ENCODE measurements at places on chromosomes 12 and 14.

DNA sequence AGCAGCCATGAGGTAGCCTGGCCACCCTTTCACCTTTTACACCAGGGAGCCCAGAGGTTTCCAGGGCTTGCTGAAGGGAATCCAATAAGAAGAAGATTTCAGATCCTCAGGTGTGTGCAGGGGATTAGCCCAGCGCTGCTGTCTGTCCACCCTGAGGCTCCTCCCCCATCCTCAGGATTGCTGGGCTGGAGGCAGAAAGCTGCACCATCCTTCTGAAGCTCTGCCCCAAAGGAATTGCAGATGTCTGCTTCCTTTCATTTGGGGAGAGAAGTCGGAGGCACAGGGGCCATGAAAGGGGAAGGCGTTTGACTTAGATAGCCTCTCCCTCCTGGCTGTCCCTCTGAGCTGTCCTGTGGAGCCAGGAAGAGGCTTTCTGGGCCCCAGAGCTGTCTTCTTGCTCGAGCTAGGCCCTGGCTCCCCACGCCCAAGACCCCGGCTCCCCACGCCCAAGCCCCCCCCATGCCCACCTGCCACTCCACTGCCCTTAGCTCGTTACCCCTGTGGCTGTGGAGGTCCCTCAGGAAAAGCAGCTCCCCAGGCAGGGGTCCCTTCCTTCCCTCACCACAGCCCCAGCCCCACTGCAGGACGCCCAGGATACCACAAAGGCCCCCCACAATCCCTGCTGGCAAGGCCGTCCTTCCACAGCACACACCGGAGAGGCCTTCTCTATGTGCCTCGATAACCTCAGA is 359.0 kb downstream of the CACNA1C start:
- DNase-seq = no peak

GRCh38 chr12:111034886-111035577 is 114.7 kb upstream of the MYL2 start:
- no peak for DNase-seq

- no peak for DNase-seq
Observed at GRCh38 chr12:111011999-111012600, 91.7 kb upstream of the MYL2 start.

GRCh38 chr12:27573972-27574371 is 50.0 kb downstream of the PPFIBP1 start:
- DNase-seq = no peak

- no peak for DNase-seq
Observed at GRCh38 chr14:74347097-74347794, 1.0 kb upstream of the VRTN start.

DNA sequence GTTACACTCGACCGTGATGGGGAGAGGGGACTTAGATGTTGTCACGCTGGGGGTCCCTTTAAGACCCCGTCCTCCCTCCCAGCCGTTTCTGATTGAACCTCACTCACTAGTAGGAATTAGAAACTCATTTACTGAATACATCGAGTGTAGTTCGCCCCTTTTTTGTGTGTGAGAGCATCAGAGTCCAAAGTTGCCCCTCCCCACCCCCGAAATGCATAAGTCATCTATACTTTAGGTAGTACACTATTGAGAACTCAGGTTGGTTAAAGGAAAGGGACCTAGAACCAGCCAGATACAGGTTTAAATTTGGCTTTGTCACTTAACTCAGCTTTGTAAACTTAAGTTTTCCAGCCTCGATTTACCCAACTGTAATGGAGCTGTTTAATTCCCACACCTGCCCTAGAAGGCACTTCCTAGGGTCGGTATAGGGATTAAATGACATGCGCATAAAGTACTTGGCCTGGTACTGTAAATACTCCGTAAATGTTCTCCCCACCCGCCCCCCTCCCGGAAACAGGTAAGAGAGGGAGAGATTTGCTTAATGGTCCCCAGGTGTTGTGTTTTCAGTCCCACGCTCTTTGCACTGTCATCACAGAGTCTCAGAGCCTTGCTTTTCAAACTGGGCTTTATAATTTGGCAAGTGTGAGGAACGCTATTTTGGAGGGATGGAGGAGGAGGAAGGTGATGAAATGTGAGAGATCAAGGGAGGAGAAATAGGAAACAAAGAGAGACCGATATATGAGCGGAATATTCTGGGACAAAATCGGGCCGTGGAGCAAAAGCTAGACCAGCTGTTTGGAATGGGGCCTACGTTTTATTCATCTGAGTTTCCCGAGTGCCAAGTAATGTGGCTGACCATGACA is 897 bp downstream of the SUDS3 start:
- no peak for DNase-seq

DNA sequence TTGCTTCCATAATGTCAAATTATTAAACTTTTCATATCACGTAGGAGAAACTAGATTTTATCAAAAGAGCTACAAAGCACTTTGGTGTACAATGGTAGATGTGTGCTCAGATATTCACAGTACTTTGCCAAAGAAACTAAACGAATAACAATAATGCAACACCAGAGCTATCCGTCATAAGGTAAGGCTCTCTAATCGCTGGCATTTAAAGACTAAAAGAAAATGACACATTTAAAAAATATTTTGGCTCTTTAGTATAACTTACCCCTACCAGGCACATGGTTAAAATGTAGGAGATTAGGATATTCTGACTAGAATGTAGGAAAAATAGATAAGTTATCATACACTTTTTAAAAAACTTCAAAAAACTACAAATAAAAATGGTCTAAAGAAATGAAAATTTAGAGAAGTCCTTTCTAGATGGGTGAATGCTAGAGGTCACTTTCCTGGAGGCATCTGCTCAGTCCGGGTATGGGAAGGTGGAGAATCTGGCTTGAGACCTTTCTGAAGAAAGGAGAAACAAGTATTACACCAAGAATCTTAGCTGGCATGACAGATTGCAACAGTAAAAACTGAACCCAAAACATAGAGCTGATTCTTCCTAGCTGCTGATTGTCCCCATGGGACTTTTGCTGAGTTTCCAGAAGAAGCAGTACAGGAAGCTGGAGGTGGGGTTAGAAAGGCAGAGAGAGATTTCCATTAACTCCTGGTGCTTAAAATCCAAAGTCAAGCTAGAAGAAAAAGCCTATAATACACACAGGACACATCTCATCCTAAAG is 67.9 kb downstream of the FAR2 start:
- DNase-seq = no peak

- DNase-seq = no peak
Observed at GRCh38 chr12:96075560-96075959, 40.2 kb upstream of the LTA4H start.

- no peak for DNase-seq
Observed at GRCh38 chr14:22836301-22837113, at the start of gene MMP14. Gene MMP14, plus strand, starts transcription at chr14:22836585. Its CDS starts 233 bp downstream, at chr14:22836818.

DNA sequence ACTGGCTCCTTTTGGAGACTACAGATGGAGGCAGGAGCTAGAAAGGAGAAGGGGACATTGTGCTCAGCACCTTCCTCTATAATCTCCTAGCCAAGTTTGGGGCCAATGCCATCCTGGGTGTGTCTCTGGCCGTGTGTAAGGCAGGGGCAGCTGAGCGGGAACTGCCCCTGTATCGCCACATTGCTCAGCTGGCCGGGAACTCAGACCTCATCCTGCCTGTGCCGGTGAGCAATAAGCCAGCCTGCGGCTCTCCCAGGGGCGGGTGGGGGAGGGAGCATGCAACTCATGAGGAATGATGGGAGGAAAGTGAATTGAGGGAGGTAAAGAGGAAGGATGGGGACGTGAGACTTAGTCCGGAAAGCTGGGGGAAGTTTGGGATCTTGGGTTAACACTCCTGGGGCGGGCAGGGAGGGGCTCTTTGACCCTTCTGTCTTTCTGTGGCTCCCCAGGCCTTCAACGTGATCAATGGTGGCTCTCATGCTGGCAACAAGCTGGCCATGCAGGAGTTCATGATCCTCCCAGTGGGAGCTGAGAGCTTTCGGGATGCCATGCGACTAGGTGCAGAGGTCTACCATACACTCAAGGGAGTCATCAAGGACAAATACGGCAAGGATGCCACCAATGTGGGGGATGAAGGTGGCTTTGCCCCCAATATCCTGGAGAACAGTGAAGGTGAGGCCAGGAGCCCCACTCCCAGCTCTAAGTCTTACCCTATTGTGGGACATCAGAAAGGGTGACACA is 3.3 kb downstream of the ENO2 start:
- no peak for DNase-seq

- DNase-seq = no peak
Observed at GRCh38 chr14:31902945-31903646, 174.0 kb upstream of the ARHGAP5 start.

DNA sequence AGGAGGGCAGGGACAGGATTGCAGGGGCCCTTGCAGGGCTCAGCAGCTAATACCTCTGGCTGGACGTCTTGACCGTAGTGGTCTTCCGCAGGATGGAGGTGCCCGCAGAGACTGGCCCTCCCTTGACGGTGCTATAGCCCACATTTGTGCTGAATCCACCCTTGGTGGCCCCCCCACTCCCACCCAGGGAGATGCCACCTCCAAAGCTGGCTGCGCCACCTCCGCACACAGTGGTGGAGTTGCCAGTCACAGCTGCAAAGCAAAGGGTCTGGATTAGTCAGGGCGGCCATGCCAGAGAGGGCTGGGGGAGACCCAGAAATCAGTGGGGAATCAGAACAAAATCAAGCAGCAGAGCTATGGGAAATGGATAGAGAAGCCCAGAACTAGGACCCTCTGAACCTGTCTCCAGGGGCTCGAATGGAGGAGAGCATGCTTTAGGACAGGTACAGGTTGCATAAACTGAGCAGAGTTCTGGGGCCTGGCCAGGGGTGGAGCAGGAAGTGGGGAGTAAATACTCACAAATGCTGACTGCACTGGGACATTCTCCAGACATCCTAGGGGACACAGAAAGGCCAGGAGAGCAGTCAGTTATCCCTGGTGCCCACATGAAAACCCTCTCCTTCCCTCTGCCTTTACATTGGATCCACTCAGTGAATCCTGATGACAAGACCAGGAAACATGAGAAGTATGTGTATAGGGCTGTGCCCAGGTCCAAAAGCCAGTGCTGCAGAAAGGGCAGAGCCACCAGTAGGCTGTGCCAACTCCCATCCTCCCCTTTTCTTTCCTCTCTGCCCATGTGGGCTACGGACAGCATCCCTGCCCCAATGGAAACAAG is 8.1 kb upstream of the KRT4 start:
- DNase-seq = no peak

All from cortex of kidney (tissue), 1 donor.